SHP77 treated with DMSO at 0.1 percent for 48 hours (cell line): ENCODE measurements at places on chromosomes 7 and 10.

- DNase-seq = no peak
Observed at GRCh38 chr7:2357165-2357564, 2.5 kb downstream of the EIF3B start.

GRCh38 chr7:7793921-7794320 lies 75.5 kb upstream of the RPA3 start:
- no peak for DNase-seq

GRCh38 chr7:151795168-151795811 lies 81.6 kb downstream of the PRKAG2 start:
- no peak for DNase-seq

GRCh38 chr10:43259213-43259991 lies 7.5 kb downstream of the RASGEF1A start:
- no peak for DNase-seq

GRCh38 chr7:133550145-133550544 lies 297.3 kb downstream of the EXOC4 start:
- no peak for DNase-seq

GRCh38 chr10:128973221-128973620 lies 493.8 kb upstream of the MGMT start:
- no peak for DNase-seq

GRCh38 chr7:15197042-15197977 lies 294.8 kb upstream of the DGKB start:
- DNase-seq = no peak

- DNase-seq = no peak
Observed at GRCh38 chr7:24483804-24484203, 89.4 kb upstream of the PALS2 start.

- DNase-seq = no peak
Observed at GRCh38 chr7:17037356-17037755, 155.6 kb upstream of the AGR3 start.

DNA sequence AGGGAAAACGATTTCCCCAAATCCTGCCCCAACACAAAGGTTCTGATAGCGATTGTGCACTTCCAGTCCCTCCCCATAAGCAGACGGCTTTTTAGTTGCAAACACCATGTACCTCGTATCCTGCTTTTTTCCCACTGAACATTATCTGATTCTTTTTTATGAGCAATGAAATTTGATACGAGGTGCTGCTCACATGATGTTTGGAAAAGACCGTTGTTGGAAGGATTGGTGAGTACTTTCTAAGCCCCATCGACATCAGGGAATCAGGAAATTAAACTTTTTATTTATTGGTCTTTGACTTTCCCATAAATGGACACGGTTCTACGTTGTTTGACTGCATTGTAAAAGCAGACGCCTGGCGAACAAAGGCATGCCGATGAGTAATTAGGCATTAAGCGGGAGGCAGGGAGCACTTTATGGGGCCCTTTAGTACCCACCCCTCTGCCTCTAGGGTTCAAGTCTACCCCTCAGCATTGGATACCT lies 49.4 kb downstream of the TEX36 start:
- DNase-seq = no peak

DNA sequence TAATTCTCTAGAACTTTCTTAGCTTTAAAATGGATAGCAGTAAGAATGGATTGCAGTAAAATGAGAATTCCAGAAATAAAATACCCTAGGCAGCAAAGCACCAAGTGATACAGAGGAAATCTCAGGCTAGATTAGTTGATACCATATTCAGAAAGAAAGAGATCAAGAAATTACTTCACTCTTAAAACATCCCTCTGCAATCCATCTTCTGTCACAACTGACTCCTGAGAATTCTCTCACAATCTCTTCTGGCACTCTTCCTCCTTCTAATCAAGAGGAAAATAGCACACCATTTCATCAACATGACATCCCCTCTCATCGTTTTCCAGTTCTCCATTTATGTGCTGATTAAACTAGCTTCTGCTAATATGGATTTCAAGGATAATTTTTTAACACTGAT lies 42.2 kb upstream of the LAMB1 start:
- no peak for DNase-seq

GRCh38 chr10:12077580-12078180 lies 8.9 kb downstream of the DHTKD1 start:
- DNase-seq = no peak

DNA sequence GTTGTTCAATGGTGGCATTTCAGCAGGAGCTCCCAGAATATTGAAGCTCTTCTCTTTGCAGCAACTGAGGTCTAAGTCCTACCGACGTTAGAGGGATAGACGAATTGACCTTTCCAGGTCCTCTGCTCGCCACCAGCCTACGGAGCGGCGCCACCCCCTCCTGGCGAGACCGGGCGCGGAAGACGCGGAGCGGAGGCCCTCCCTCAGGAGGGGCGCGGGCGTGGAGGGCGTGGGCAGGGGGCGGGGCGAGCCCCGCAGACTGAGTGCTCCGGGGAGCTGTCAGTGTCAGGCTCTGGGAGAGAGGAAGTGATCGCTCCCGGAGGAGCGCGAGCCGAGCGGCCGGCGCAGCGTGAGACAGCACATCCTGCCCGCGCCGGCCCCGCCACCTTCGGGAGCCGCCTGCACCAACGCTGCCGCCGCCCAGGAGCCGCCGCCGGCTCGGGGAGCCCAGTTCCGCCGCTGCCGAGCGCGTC lies at the start of gene DYNC1I1:
TSS of gene DYNC1I1 (plus strand) at position 257 of the 473 bp plus-strand sequence. CDS start 32,176 bp downstream, outside the sequence.
- peak; percentile 45 for DNase-seq

GRCh38 chr7:51275532-51275931 lies 41.1 kb downstream of the COBL start:
- no peak for DNase-seq

- no peak for DNase-seq
Observed at GRCh38 chr7:70040970-70041766, 442.9 kb downstream of the AUTS2 start.

DNA sequence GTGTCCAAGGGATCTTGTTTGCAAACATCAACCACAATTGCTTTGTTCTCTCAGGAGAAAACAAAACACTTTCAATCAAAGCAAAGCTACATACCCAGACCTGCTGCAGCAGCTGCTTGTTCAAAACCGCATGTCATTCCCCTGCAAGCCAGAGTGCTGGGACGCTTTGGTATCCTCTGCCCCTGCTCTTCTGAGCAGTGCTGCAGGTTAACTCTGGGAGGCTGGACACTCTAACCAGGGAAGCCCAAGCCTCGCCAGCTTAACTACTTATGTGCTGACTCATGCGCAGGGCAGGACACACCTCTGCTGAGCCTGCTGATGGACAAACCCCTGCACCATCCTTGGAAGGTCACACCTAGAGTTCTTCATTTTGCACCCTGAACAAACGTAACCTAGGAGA lies 28.2 kb upstream of the ASAH2 start:
- no peak for DNase-seq

DNA sequence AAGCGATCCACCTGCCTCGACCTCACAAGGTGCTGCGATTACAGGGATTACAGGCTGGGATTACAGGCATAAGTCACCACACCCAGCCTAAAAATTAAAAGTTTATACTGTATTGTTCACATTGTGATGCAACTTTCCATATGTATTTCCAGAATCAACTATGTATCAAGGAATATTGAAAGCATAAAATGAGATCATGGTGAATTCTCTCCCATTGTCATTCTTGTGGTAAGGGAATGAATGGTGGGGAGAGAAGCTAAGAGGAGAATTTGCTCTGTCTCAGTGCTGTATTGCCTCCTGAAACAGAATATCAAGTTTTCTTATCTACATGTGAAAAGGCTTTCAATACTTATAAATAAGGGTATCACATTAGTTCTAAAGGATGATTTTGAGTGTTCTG lies 81.7 kb downstream of the CD36 start:
- DNase-seq = no peak

DNA sequence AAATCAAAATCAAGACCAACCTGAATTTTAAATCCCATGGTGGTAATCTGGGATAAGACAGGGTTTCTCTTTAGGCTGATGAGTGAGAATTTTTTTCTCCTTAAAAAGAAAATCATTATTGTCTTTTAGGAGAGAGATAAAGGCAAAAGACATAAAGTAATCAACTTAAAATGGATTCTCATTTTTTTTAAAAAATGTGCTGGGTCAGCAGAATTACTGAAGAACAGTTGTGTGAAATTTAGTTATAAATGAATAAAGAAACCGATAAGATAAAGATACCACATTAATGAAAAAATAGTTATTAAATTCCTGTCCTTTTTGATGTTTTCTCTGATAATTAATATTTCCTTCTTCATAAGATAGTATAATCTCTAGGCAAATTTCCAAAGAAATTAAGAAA lies 161.3 kb upstream of the YAE1 start:
- no peak for DNase-seq

- DNase-seq = no peak
Observed at GRCh38 chr10:32489901-32490300, 44.0 kb downstream of the CCDC7 start.

GRCh38 chr7:157235357-157236333 lies 96.9 kb downstream of the UBE3C start:
- DNase-seq = no peak

DNA sequence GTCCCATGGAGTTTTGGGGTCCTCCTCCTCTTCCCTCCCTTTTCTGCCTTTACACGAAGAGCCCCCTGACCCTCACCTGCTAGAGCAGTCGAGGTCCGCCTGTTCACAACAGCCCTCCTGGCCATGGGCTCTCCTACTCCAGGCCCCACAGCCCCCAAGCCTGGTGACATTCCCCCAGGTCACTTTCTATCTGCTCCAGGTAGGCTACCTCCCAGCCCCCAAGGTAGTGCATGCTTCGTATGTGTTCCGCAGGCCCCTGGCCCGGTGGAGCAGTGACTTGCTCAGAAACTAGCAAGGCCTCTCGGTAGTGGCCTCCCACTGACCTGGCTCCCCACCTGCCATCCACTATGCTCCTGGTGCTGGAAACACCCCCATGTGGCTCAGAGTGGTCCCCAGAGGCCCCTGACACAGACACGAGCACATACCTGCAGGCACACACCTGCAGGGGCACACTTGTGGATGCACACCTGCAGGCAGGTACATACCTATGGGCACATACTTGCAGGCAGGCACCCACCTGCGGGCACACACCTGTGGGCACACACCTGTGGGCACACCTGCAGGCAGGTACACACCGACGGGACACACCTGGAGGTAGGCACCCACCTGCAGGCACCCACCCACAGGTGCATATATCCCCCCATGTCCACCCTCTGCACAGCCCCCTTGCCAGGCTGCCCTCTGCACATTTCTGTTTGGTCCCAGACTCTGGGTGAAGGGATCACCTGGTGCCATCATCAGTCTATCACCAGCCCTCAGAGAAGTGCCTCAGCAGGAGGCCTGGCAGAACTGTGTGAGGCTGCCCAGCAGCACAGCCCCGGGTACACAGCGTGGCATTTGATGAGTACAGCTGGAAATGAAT lies 322.5 kb downstream of the PTPRN2 start:
- DNase-seq = no peak

DNA sequence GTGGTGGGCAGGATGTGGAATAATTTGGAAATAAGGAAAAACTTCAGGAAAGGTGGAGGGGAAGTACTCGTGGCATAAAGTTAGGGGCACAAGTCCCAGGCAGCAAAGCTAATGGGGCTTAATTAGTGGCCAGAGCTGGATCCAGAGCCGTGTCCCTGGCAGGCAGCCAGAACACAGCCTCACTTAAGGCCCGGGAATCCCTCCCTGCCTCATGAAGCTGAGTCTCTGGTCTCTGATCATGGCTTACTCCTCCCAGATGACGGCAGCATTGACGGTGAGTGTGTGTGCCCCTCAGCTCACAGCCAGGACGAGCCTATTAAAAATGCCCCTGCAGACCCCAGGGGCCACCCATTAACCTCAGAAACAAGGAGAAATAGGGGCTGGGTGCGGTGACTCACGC lies 48.2 kb upstream of the NPTX2 start:
- DNase-seq = no peak

DNA sequence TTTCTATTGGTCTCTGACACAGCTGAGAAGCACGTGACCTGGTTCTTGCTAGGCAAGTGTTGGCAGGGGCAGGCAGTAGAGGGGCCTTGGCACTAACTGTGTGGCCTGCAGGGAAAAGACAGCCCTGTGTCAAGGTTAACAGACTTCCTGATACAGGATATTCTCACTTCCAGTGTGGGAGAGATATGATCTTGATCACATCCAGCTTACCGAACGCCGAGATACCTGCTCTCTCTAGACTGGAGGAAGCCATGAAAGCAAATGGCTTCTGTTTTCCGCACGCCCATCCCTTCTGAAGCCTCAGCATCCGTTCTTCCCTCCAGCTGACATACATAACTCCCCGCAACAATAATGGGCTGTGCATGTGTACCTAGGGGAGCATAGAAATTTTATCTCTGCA lies 79.4 kb downstream of the VSTM4 start:
- no peak for DNase-seq

- no peak for DNase-seq
Observed at GRCh38 chr10:113020475-113020753, 70.4 kb downstream of the TCF7L2 start.
